Right renal cortex interstitium (tissue), 3 donors: ENCODE measurements at places on chromosomes 4 and X. TPM values are rescaled to one million over a fixed set of nuclear protein-coding genes. Genes with fewer than 3 reads are reported as not detected.

DNA sequence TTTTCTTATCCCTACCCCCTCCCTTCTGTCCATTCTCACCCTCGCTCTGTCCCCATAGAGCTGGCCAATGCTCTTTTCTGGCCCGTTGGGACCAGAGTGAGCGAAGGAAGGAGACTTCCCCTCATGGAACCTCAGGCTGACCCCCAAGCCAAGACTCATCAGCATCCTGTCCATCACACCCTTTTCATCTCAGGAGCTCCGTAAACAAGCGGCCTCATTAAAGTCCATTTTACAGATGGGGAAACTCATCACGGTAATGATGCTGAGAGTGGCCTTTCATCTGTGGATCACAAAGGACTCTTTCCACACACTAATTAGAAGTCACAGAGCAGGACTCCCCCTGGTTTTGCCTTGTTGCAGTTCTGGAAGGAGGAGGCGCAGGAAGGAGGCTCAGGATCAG, 67.4 kb upstream of the SLC34A2 start:
- DNase-seq = no peak

- DNase-seq = no peak
Measured at GRCh38 chr4:90081432-90082144, 45.6 kb upstream of the CCSER1 start.

Gene FAT1
- polyA plus RNA-seq = 253 TPM

- DNase-seq = no peak
Measured at GRCh38 chr4:154622598-154622997, 10.1 kb upstream of the FGG start.

Gene GC
- polyA plus RNA-seq = 0.62 TPM

GRCh38 chrX:143378851-143379250, 138.4 kb downstream of the SPANXN3 start:
- DNase-seq = no peak

DNA sequence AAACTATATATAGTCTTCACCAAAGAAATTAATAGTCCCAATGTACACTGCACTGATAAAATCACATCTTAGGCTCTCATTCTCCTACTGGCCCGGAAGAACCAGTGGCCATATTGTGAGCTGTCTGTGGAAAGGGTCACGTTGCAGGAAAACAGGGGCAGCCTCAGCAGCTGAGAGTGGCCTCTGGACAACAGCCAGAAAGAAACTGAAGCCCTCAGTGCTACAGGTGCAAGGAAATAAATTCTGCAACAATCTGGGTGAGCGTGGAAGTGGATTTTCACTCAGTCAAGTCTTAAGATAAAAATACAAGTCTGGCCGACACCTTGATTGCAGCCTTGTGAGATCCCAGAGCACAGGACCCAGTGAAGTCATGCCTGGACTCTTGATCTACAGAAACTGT, 3.2 kb upstream of the SLC25A14 start:
- DNase-seq = no peak

DNA sequence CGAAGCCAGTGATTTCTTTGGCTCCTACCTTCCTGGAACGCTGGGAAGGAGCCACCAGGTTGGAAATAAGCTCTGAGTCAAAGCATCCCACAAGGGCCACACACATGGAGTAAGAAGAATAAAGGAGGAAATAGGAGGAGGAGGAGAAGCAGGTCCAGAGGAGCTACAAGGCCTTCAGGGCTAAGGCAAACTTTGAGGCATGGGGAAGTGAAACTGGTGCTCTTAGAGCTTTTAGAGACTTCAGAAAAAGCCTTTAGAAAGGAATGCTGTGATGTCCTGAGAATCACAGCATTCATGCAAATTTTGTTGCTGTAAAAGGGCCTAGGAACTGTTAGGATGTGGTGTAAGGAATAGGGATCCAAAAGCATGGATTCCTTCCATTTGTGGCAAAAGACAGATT, 135.9 kb upstream of the ARHGEF9 start:
- no peak for DNase-seq

GRCh38 chr4:40261231-40262076, 64.6 kb downstream of the RHOH start:
- no peak for DNase-seq

DNA sequence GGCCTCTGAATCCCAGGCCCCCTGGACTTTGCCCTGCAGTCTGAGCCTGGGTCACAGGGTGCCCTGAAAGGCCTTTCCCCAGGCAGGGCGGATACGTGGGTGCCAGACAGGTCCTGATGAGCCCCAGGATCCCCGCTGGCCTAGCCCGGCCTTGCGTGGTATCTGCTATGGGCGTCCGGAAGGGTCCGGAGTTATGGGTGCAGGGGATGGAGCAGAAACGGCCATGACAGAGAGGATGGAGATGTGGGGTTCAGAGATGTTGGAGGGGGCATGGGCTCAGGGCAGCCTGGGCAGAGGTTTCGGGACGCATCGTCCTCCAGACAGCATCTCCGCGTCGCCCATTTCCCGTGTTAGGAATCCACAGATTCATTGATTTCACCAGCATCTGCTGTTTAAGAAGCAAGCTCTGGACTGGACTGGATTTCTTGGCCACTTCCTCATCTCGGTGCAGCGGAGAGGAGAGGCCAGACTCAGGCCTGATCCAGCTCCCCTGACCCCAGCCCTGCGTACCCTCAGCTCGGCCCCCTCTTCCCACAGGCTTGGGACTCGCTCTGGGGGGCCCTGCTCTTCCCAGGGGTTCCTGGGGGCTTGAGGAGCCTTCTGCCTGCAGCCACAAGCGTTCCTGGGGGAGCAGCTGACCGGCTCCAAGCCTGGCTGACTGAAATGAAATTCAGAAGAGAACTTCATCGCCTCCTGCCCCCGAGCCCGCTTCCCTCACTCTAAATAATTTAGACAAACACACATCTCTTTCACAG, 86.9 kb upstream of the ADRA2C start:
- no peak for DNase-seq

DNA sequence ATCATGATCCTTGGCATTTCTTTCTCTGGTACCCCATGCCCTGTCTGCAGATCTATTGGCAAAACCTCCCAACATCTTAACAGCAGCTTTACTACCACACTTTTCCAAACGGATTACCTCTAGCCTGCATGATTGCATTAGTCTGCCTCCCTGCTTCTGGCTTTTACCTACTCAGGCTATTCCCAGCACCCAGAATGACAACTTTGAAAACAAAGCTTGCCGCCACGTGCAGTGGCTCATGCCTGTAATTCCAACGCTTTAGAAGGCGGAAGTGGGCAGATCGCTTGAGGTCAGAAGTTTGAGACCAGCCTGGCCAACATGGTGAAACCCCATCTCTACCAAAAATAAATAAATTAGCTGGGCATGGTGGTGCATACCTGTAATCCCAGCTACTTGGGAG, 60.2 kb downstream of the UBE2K start:
- DNase-seq = no peak

Gene SLC34A2
- polyA plus RNA-seq = 25.2 TPM

DNA sequence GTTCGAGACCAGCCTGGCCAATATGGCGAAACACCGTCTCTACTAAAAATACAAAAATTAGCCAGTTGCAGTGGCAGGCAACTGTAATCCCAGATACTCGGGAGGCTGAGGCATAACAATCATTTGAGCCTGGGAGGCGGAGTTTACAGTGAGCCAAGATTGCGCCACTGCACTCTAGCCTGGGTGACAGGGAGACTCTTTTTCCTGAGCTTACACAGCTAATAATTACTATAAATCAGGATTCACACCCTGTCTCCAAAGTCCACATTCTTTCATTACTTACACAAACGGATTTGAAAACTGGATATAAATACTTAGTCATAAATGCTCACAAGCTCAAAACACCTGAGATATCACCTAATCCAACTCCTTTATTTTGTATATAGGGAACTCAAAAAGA, 151.6 kb downstream of the LRBA start:
- no peak for DNase-seq

Gene NEUROG2
- polyA plus RNA-seq = not detected

- DNase-seq = no peak
Measured at GRCh38 chr4:520683-521023, 21.6 kb downstream of the PIGG start.

DNA sequence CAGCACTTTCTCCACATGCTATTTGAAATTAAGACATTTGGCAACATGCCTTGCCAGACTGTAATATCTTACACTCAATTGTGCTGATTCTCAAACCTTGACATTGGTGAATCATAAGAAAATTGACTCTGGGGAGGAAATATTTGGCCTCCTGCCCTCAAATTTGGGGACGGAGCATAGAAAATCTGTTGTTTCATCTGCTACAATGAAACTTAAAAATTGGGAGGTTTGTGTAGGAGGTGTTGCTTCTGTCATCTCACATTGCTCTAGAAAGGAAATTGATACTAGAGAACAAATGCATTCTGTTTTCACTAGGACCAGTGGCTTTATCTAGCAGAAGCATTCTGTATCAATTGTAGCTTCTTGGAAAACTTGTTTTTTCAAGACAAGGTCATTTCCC, 5.3 kb downstream of the OCRL start:
- DNase-seq = no peak

- DNase-seq = no peak
Measured at GRCh38 chrX:110758781-110759422, 36.7 kb downstream of the CHRDL1 start.

Gene CENPVL1
- polyA plus RNA-seq = 0.24 TPM
